ENCODE measurements at places on chromosomes 5 and 9. TPM values are rescaled to one million over a fixed set of nuclear protein-coding genes. Genes with fewer than 3 reads are reported as not detected.

The IRX2 gene
- not detected for total RNA-seq

The TRAF1 gene
- total RNA-seq = 164 TPM

The AGXT2 gene
- total RNA-seq = not detected

The PLAC8L1 gene
- 0.57 TPM for total RNA-seq

The GFRA3 gene
- total RNA-seq = not detected

DNA sequence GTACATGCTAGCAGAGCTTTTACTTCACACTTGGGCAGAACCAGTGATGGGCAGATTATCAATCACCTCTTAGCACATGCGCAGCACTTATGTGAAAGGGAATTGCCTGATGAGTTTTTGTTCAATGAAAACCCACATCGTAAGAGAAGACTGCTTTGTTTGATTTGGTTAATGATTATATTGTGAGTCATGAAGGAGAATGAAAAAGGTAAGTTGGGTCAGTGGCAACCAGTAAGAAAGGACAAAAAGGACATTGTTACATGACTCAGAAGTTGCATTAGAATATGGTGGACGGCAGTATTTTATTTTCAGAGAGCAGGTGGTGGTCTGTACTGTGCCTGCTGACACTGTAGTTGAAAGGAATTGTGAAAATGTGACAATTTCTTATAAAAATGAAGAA lies 127.4 kb downstream of the AOPEP start:
- no peaks in the 10 kb centered on the region for H3K27me3 ChIP-seq
- H3K27ac ChIP-seq = no peak overlapping the region
- no peak overlapping the region for H3K4me3 ChIP-seq
- no peak for DNase-seq
- peaks cover 5% of the 10 kb centered on the region for H3K36me3 ChIP-seq

DNA sequence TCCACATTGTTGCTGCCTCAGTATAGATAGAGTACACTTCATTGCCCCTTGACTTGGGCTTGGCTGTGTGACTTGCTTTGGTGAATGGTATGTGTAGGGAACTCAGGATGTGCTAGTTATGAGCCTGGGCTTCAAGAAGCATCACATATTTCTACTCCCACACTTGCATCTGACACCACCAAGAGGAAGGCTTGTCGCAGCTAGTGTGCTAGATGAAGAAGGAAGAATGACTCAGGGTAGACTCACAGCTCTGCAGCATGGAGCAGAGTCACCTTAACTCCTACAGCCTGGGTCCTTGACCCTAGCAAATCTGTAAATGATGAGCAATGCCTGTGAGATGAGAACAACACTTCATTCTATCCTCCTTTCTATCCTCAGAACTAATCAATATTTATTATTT lies 261.8 kb downstream of the ASTN2 start:
- no peaks in the 10 kb centered on the region for H3K36me3 ChIP-seq
- H3K27ac ChIP-seq = no peak overlapping the region
- H3K4me1 ChIP-seq = no peaks in the 10 kb centered on the region

DNA sequence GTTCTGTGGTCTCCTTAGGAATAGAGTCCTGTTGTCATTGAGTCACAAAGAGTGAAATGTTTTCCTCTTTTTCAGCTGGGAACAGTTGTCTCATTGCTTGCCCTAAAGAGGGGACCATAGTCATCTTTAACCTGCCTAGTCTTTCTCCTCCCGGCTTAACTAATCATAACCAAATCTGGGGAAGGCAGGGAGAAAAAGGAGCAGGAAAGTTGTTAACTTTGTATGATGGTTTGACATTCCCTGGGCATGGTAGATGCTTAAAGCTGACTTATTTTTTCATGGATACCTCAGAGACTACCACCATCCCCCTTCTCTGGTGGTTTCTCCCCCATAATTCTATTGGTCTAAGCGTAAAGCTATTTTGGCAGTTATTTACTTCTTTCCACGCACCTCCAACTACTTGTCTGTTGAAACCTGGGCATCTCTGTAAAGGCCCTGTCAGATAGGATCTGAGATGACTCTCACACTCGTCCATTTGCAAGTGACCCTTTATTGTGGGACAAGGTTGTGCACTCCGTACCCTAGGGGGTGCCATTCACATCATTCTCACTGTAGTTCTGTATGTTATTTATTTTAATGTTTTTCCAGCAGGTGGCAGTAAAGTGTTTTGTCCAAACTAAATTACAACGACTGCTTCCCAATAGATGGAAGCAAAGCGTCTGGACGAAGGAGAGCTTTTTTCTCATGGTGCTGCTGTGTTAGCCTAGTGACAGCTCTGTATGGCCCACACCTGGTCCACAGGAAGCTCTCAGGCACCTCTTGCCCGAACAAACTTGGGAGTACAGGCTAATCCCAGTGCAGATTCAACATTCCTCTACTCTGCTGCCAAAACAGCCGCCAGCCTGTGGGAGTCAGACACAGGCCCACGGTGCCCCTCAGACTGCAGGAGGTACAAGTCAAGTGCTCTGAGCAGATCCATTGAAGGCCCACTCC lies 3.0 kb upstream of the FAM13B start:
- H3K4me3 ChIP-seq = peak overlapping the region; percentile 1
- peaks cover 2% of the 10 kb centered on the region for H3K36me3 ChIP-seq
- H3K27me3 ChIP-seq = no peaks in the 10 kb centered on the region

DNA sequence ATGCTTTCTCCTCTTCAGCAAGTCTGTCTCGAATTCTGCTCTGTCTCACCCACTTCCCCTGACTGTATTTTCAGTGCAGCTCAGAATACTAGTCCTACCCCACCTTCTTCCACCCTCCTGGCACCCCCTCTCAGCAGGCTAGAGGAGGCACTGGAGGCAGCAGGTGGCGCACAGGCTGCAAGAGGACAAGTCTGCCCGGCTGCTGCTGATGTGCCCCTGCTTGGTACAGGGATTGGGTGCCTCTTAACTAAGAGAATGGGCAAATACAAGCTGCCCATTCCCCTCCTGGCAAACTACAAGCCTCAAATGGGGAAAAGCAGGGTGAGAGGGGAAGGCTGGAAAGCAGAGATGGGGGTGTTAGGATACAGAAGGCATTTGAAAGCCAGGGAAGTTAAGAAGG lies 5.1 kb downstream of the TLN1 start:
- H3K36me3 ChIP-seq = peaks cover 40% of the 10 kb centered on the region
- H3K4me1 ChIP-seq = peaks cover 11% of the 10 kb centered on the region
- H3K27me3 ChIP-seq = no peaks in the 10 kb centered on the region
- no peak overlapping the region for H3K4me3 ChIP-seq
- DNase-seq = peak; percentile 75

DNA sequence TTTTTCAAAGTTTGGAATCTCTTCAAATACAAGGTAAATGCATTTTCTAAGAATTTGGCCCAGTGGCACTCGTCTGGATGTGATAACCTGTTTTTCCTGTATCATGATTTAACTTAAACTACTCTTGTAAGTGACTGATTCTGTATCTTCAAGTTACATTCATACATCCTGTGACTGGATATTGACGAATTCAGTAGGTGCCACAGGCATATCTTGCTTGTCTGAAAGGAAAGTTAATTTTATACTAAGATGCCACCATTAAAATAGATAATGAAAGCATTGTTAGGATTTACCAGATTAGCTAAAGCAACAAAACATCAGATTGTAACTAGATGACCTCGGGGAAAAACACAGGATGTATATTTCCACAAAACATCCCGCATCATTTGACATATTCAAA lies 175.3 kb upstream of the ZNF608 start:
- H3K4me1 ChIP-seq = no peaks in the 10 kb centered on the region
- DNase-seq = no peak
- H3K27me3 ChIP-seq = no peaks in the 10 kb centered on the region
- no peak overlapping the region for H3K4me3 ChIP-seq
- H3K27ac ChIP-seq = no peak overlapping the region
- H3K36me3 ChIP-seq = no peaks in the 10 kb centered on the region

DNA sequence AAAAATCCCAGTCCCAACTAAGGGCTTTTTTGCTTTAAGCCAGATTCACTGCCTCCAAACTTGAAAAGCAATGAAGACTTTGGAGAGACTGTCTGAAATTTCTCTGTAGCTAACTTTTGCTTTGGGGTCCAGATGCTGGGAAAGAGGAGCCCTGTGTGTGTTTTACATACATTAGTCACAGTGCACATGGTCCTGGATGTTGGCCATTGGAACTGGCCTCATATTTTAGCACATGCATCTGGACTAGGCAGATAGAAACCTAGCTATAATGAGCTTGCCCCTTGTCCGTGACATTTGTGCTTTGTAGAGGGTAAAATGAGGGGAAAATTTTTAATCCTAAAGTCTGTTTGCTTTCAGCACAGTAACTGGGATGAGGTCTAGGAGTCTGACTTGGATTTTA lies 421.7 kb downstream of the CDK5RAP2 start:
- no peaks in the 10 kb centered on the region for H3K4me1 ChIP-seq
- no peak for DNase-seq
- no peaks in the 10 kb centered on the region for H3K36me3 ChIP-seq
- no peak overlapping the region for H3K27ac ChIP-seq
